ENCODE measurements at places on chromosomes 4 and X. TPM values are rescaled to one million over a fixed set of nuclear protein-coding genes. Genes with fewer than 3 reads are reported as not detected.

The RNF175 gene
- total RNA-seq, result not detected

DNA sequence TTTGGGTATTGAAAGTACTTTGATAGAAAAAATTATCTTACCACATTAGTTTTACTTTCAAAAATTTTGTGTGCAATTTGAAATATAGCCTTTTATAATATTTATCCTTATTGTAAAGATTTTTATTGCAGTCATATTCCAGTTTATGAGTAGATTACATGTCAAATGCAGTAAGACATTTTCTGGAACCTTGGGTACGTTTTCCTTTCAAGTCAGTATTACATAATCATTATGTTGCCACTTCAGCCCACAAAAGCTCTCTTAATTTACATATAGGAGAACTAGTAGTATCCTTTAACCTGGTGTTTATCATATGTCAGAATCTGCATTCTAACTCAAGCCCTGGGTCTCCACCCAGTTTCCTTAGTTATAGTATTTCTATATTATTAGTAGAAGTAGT, 98.5 kb downstream of the CENPC start:
- no peaks in the 10 kb centered on the region for H3K27me3 ChIP-seq
- H3K36me3 ChIP-seq, result no peaks in the 10 kb centered on the region
- H3K4me3 ChIP-seq, result no peak overlapping the region
- H3K27ac ChIP-seq, result no peak overlapping the region
- DNase-seq, result no peak

- DNase-seq, result no peak
- no peaks in the 10 kb centered on the region for H3K27me3 ChIP-seq
- H3K4me3 ChIP-seq, result no peak overlapping the region
Observed at GRCh38 chr4:128162434-128162833, 101.3 kb downstream of the LARP1B start.

DNA sequence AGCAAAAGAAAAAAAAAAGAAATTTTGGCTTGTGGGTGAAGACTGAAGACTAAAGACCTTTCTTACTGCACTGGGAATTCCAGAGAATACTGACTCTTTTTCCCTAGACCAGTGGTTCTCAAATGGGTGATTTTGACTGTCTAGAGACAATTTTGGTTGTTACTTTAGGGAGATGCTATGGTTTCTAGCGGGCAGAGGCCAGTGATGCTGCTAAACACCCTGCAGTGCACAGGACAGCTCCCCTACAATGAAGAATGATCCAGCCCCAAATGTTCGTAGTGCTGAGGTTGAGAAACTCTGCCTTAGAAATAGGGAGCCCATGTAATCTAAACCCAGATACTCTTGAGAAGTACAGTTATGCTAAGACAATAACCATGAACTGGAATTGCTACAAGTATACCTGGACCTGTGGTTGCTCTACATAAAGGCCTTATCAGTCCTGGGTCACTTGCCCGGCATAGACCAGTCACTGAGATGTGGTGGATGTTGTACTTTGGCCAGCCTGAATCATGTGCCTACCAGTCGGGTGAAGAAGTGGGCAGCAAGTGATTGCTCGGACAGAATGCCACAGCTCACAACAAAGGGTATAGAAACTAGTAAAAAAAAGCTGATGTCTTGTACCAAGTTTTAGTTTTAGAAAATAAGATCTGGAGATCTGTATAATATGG, 16.0 kb downstream of the ARHGAP10 start:
- no peak overlapping the region for H3K27ac ChIP-seq
- no peak for DNase-seq
- H3K36me3 ChIP-seq, result no peaks in the 10 kb centered on the region
- no peak overlapping the region for H3K4me3 ChIP-seq
- no peaks in the 10 kb centered on the region for H3K27me3 ChIP-seq
- H3K4me1 ChIP-seq, result peaks cover 16% of the 10 kb centered on the region

GRCh38 chr4:139736274-139736660, 70.6 kb downstream of the MGST2 start:
- no peak for DNase-seq
- H3K27me3 ChIP-seq, result no peaks in the 10 kb centered on the region
- H3K36me3 ChIP-seq, result no peaks in the 10 kb centered on the region
- H3K4me1 ChIP-seq, result peaks cover 17% of the 10 kb centered on the region

- H3K27me3 ChIP-seq, result no peaks in the 10 kb centered on the region
- H3K4me3 ChIP-seq, result no peak overlapping the region
- no peak for DNase-seq
- no peaks in the 10 kb centered on the region for H3K36me3 ChIP-seq
- no peak overlapping the region for H3K27ac ChIP-seq
Observed at GRCh38 chrX:135914404-135914803, 20.9 kb downstream of the SAGE1 start.

The LPAR4 gene
- 1.3 TPM for total RNA-seq

GRCh38 chr4:85741381-85741780, 266.4 kb downstream of the ARHGAP24 start:
- H3K4me3 ChIP-seq, result no peak overlapping the region
- no peaks in the 10 kb centered on the region for H3K36me3 ChIP-seq
- H3K4me1 ChIP-seq, result peaks cover 1% of the 10 kb centered on the region
- no peaks in the 10 kb centered on the region for H3K27me3 ChIP-seq
- H3K27ac ChIP-seq, result no peak overlapping the region

GRCh38 chr4:39893693-39894072, 84.0 kb downstream of the PDS5A start:
- no peak for DNase-seq
- no peaks in the 10 kb centered on the region for H3K4me1 ChIP-seq
- no peak overlapping the region for H3K4me3 ChIP-seq
- no peak overlapping the region for H3K27ac ChIP-seq

- H3K4me3 ChIP-seq, result no peak overlapping the region
- no peaks in the 10 kb centered on the region for H3K4me1 ChIP-seq
- no peaks in the 10 kb centered on the region for H3K36me3 ChIP-seq
- H3K27me3 ChIP-seq, result no peaks in the 10 kb centered on the region
- no peak for DNase-seq
Observed at GRCh38 chrX:20124964-20125363, 8.3 kb upstream of the MAP7D2 start.

DNA sequence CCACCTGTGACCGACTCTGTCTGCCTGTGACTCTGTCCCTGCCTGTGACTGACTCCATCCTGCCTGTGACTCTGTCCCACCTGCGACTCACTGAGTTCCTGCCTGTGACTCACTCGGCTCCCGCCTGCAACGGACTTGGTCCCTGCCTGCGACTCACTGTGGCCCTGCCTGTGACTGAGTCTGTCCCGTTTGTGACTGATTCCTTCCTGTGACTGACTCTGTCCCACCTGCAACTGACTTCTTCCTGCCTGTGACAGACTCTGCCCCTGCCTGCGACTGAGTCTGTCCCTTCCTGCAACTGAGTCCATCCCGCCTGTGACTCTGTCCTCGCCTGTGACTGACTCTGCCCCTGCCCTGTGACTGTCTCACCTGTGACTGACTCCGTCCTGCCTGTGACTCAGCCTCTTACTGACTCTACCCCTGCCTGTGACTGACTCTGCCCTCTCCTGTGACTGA, 9.6 kb upstream of the UVSSA start:
- no peak overlapping the region for H3K4me3 ChIP-seq
- DNase-seq, result no peak
- no peaks in the 10 kb centered on the region for H3K4me1 ChIP-seq
- H3K36me3 ChIP-seq, result no peaks in the 10 kb centered on the region

The TCEAL6 gene
- 4.5 TPM for total RNA-seq

The IL1RAPL1 gene
- 0.80 TPM for total RNA-seq

DNA sequence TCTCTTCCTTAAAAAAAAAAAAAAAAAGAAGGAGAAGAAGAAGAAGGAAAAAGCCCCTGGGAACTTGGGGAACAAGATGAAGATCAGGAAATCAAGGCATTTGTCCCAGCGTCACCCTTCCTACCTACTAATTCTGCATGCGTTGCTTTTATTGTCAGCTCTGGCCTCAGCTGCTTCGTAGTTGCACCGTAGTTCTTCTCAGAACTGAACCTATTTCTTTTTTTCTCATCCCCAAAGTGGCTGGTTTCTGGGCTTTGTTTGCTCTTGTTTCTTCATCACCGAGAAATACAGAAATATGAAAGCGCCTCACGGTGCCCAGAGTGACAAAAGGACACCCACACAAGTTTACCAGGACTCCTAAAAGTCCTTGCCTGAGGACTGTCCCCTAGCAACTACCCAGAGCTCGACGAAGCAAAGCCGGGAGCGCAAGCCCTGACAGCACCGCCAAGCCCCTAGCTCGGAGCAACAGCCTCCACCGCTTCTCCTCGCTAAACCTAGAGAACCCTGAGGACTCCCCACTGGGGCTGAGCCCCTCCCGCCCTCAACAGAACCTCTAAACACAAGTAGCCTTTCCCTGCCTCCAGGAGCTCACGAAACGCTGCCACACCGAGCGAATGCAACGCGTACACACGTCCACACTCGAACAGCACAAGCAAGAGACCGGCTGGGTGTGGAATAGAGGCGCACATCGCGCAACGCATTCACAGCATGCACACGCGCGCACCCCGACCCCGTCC, 710 bp downstream of the PRKG2 start:
- peak overlapping the region; percentile 23 for H3K4me3 ChIP-seq
- H3K27ac ChIP-seq, result no peak overlapping the region
- H3K27me3 ChIP-seq, result no peaks in the 10 kb centered on the region
- no peak for DNase-seq

- H3K4me1 ChIP-seq, result no peaks in the 10 kb centered on the region
- H3K4me3 ChIP-seq, result no peak overlapping the region
- H3K36me3 ChIP-seq, result no peaks in the 10 kb centered on the region
- no peak overlapping the region for H3K27ac ChIP-seq
Observed at GRCh38 chr4:85165808-85166207, 199.3 kb upstream of the WDFY3 start.

GRCh38 chr4:177450426-177451107, 8.3 kb upstream of the AGA start:
- no peak overlapping the region for H3K4me3 ChIP-seq
- DNase-seq, result no peak
- no peaks in the 10 kb centered on the region for H3K27me3 ChIP-seq
- H3K36me3 ChIP-seq, result no peaks in the 10 kb centered on the region
- no peaks in the 10 kb centered on the region for H3K4me1 ChIP-seq

The SYNPO2 gene
- total RNA-seq, result 194 TPM

GRCh38 chr4:115770046-115770543, 656.7 kb upstream of the NDST4 start:
- no peaks in the 10 kb centered on the region for H3K36me3 ChIP-seq
- H3K27ac ChIP-seq, result no peak overlapping the region
- H3K4me3 ChIP-seq, result no peak overlapping the region
- H3K4me1 ChIP-seq, result no peaks in the 10 kb centered on the region
- no peaks in the 10 kb centered on the region for H3K27me3 ChIP-seq
- DNase-seq, result no peak

DNA sequence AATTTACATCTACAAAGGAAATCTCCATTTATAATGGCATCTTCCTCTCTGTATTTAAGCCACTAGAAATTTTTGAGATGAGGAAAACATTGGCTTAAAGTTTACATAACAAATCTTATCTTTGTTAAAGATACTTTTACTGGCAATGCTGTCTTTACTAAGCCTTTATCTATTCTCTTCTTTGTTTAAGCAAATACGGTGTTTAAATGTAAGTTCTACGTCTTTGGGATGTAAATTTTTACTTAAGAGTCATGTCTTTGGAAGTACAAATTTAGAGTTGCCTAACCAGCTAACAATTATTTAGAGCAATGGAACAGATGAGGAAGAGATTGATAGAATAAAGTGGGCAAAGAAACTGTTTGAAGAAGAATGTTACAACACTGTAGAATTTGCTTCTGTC, 1024.0 kb upstream of the PCDH10 start:
- no peaks in the 10 kb centered on the region for H3K36me3 ChIP-seq
- H3K27me3 ChIP-seq, result no peaks in the 10 kb centered on the region
- no peak for DNase-seq
- H3K4me3 ChIP-seq, result no peak overlapping the region
- H3K27ac ChIP-seq, result no peak overlapping the region

DNA sequence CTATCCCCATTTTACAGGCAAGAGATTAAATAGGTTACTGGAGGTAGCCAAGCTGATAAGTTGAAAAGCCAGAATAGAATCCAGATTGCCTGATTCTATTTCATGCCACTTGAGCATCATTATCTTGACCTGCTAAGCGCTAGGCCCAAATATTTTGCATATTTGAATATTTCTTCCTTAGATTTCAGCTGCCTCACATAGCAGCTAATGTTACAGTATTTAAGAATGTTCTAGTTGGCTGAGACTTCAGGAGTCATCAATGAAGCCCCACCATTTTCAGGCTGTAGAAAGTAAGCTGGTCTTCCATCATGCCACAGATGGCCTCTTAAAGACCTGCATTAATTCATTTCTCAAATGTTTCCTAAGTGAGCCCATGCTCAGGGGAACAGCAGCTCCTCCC, 121.4 kb downstream of the SHROOM3 start:
- DNase-seq, result no peak
- H3K36me3 ChIP-seq, result no peaks in the 10 kb centered on the region
- H3K4me1 ChIP-seq, result no peaks in the 10 kb centered on the region
- no peak overlapping the region for H3K4me3 ChIP-seq
- H3K27me3 ChIP-seq, result no peaks in the 10 kb centered on the region

The BLTP1 gene
- 79.6 TPM for total RNA-seq

GRCh38 chr4:145524552-145524951, 42.9 kb downstream of the SMAD1 start:
- DNase-seq, result no peak
- H3K36me3 ChIP-seq, result no peaks in the 10 kb centered on the region
- H3K27me3 ChIP-seq, result no peaks in the 10 kb centered on the region
- no peak overlapping the region for H3K4me3 ChIP-seq
- H3K27ac ChIP-seq, result no peak overlapping the region

DNA sequence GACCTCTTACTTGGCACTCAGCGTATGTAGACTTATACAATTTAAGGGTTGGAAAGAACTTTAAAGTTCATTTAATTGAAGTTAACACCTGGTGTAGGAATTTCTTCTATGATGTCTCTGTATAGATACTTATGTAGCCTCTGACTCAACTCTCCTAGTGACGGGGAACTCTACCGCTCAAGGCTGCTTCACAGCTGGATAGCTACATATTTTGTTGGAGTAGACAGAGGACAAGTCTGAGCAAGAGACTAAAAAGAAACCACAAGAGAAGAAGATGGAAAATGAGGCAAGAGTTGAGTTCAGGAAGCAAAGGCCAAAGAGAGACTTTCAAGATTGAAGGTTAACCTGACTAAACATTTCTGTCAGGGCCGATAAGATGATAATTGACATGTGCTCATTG, 52.6 kb downstream of the GPR50 start:
- no peaks in the 10 kb centered on the region for H3K27me3 ChIP-seq
- no peak overlapping the region for H3K27ac ChIP-seq
- no peak for DNase-seq

Measured in ovary (tissue), 10 donors.